Gastroesophageal sphincter (tissue), 4 donors: ENCODE measurements at places on chromosomes 2 and 18. TPM values are rescaled to one million over a fixed set of nuclear protein-coding genes. Genes with fewer than 3 reads are reported as not detected.

Gene ZNF396
- 2.9 TPM for total RNA-seq

Gene SEMA4F
- 2.7 TPM for total RNA-seq

Gene CFC1
- not detected for total RNA-seq

Gene PRKAG3
- total RNA-seq, result not detected

Gene FSHR
- not detected for total RNA-seq

Gene CIDEA
- 0.59 TPM for total RNA-seq

Gene MOGAT1
- not detected for total RNA-seq

Gene DSC2
- total RNA-seq, result 4.0 TPM

Gene ANKRD62
- not detected for total RNA-seq

Gene LONRF2
- 54.4 TPM for total RNA-seq

Gene SLC23A3
- total RNA-seq, result 0.23 TPM

Gene IL36RN
- total RNA-seq, result 1.7 TPM

GRCh38 chr2:211281430-211282073 is 725.2 kb downstream of the CPS1 start:
- ATAC-seq, result no peak

GRCh38 chr2:171307560-171307959 is 126.2 kb downstream of the METTL8 start:
- ATAC-seq, result no peak

- no peak for ATAC-seq
Measured at GRCh38 chr2:33268246-33268831, 208.1 kb upstream of the RASGRP3 start.

- ATAC-seq, result no peak
Measured at GRCh38 chr2:184053326-184053725, 545.0 kb upstream of the ZNF804A start.

GRCh38 chr2:24852026-24852425 is 58.8 kb downstream of the CENPO start:
- ATAC-seq, result no peak

GRCh38 chr2:234364661-234365060 is 132.2 kb downstream of the ARL4C start:
- ATAC-seq, result no peak

GRCh38 chr2:159758239-159758638 is 39.8 kb downstream of the CD302 start:
- no peak for ATAC-seq

GRCh38 chr2:215189393-215189792 is 51.0 kb upstream of the ABCA12 start:
- ATAC-seq, result no peak

DNA sequence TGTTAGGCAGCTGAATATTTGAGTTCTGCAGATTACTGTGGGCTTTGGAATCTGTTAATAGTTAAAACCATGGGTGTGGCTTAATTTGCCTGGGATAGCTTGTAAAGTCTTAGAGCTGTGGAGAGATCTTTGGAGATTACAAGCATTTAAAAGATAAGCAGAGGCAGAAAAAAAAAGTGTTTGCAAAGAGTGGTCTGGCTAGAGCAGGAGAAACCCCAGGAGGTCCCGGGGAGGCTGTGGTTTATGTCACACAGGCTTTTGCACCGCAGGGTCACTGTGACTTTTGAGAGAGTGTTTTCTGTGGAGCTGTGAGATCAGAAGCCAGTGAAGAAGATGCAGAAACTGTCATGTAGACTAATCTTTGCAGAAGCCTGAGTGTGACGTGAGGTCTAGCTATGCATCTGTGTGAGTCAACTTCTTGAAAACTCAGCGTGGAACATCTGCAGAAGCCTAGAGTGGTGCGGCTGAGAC is 49.0 kb downstream of the SETBP1 start:
- no peak for ATAC-seq

DNA sequence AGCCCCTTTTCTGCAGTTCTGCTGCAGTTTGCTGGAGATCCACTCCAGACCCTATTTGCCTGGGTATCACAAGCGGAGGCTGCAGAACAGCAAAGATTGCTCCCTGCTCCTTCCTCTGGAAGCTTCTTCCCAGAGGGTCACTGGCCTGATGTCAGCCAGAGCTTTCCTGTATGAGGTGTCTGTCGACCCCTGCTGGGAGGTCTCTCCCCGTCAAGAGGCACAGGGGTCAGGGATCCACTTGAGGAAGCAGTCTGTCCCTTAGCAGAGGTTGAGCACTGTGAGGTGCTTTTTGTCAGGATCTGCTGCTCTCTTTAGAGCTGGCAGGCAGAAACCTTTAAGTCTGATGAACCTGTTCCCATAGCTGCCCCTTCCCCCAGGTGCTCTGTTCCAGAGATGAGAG is 42.0 kb upstream of the MYL1 start:
- ATAC-seq, result no peak

DNA sequence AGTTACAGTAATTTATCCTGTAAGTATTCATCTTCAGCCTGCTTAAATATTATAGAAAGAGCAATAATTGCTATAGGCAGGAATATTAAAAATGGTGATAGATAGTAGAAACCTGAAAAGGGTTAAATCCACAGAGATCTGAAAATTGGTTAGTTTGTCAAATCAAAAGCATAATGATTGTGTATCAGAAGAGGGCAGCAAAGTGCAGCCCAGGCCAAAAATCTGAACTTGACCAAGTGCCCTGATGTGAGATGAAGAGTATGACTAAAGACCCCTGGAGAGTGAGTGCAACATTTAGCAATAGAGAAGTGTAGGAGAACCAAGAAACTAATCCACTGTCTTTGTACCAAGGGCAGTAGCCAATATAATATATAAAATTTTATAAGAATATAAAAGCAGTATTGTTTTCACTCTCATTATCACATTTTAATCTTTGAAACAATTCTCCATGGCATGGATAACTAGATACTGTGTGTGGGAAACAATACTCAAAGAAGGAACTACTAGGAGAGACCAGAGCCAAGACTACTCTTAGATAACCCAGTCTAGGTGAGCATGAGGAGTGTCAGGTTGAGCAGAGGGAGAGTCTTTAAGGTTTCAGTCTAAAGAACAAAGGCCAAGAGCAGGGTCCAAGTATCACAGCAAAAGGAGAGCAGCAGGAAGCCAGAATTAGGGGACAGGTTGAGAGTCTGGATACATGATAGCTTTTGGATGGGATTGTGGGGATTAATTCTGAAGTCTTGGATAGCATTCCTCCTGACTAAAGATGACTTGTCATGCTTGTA is 148.7 kb downstream of the CALCRL start:
- no peak for ATAC-seq

DNA sequence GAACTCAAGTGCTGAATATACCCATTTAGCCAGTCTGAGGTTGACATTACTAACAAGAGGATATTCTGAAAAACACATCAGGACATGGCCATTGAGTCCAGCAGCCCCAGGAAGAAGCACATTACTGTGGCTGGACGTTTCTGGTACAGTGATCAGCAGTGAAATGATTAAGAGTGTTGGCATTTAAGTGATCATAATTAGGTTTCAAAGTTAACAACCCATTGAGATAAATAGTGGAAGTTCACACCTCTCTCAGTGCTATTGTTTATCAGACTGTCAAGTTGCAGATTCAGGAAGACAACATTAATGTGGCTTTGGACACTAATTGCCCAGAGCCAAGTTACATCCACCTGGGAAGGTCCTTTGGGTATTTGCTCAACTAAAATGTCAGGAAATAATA is 139.5 kb upstream of the GAREM1 start:
- ATAC-seq, result no peak

DNA sequence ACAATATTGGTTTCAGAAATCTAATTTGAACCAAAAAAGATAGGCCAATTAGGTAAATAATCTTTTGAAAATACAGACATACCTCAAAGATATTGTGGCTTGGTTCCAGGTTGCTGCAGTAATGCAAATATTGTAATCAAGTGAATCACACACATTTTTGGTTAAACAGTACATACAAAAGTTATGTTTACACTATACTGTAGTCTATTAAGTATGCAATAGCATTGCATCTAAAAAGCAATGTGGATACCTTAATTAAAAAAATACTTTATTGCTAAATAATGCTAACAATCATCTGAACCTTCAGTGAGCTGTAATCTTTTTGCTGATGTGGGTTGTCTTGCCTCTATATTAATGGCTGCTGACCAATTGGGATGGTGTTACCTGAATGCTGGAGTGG is 67.3 kb downstream of the KYNU start:
- ATAC-seq, result no peak

GRCh38 chr2:54666634-54667265 is 56.7 kb upstream of the EML6 start:
- peak; percentile 68 for ATAC-seq

GRCh38 chr2:168378960-168379669 is 77.0 kb upstream of the CERS6 start:
- no peak for ATAC-seq

DNA sequence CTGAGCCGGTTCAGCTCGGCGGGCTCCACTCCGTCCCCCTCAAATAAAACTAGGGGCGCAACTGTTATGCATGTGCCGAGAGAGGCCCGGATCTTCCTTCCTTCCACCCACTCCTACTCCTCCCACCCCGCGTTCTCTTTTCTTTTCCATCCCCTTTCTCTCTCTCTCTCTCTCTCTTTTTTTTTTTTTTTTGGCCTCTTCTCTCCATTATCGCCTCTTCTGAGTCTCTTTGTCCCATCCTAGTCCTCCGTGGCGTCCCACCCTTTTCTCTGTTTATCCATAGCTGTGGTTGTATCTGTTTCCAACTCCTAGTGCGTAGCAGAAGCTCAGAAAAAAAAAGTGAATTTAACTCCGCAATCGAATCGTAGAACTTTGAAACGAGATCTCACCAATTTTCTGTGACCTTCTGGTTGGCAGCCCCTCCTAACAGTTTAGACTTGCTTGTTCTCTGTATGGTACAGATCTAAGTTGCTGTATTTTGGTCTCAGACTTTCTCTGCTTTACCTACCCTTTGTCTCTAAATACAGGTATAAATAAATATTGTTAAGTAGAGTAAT is 3.6 kb downstream of the RAX start:
- no peak for ATAC-seq

DNA sequence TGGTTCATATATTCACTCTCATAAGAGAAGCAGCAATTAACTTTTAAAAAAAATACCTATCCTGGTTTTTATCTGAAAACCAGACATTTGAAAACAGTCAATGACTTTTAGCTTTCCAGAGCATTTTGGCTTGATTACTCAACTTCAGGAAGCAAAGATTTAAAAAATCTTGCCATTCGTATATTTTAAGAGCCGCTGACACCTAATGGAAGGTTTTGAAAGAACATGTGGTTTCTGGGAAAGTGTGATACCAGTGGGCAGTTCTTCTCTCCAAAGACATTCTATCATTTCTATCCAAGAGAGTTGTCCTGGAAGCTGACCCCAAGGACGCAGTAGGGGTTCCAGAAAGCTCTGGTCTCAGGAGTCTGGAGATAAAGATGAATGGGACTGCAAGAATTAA is 234.7 kb downstream of the TTC32 start:
- ATAC-seq, result no peak

DNA sequence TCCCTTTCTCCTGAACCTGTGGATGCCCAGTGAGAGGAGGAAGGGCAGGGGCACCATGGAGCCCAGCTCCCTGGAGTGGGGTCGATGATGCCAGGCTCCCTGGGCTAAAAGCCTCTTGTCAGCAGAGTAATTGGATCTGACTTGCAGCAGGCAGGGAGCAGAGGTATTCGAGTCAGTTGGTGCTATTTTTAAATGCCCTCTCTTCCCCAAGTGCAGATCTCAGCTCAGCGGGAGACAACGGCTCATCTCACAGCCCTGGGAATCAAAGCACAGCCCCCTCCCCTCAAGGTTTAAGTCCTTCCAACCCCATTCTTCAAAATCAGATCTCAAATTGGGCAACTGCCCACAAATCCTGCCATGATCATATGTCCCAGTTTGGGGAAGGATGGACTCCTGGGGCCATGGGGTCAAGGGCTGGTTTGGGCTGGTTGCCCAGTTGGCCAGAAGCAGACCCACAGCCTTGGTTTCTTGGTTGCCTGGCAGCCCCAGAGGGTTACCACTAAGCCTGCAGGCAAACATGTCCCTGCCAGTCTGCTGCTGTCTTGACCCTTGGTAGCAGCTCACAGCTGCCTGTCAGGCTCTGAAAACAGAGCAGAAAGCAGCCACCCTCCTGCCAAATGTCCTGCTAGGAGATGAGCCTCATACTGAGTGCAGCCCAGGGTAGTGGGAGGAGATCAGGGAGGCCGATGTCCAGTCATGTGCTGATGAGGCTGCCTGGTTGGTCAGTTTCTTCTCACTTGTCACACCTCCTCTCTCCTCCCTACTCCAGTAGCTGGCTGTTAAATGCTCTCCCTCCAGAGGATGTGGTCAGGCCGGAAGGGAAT is 244.9 kb downstream of the LOXHD1 start:
- ATAC-seq, result peak; percentile 82

- ATAC-seq, result no peak
Measured at GRCh38 chr2:126714191-126714965, 58.4 kb downstream of the GYPC start.

DNA sequence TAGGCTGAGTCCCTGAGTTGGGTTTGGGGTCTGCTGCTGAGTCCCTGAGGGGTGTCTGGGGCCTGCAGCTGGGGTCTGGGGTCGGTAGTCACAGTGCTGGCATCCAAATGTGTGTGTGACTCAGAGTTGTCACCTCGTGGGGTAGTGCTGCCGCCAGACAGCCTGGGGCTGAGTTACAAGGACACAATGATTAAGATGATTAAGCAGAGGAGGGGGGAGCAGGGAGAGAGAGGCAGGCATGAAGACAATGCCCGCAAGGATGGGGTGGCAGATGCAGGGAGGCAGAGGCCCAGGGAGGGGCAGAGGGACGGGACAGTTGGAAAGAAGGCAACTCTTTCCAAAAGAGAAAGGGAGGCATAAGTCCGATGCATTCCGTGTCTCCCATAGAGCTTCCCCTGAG is 120.2 kb downstream of the CELF4 start:
- ATAC-seq, result no peak

- ATAC-seq, result peak; percentile 72
Measured at GRCh38 chr18:36493349-36494159, 196.0 kb downstream of the FHOD3 start.

DNA sequence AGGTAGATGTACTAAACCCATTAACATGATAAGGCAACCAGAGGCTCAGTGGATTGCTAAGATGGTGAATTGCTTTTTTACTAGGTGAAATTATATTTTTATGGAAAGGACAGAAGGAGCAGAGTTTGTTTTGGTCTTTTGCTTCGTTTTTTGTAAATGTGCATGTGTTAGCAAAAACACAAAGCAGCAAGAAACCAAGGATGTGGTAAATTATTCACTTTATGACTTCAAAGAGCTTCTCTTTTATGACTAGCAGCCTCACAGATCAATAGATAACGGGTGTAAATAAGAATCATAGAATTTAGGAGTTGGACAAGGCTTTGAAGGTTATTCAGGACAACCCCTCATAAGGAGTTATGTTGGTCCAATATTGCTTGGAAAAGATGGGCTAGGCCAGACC is 615.0 kb downstream of the DPP10 start:
- no peak for ATAC-seq
